Stimulated activated effector memory CD8-positive, alpha-beta T cell treated with anti-CD3 and anti-CD28 coated beads, Interleukin-12 subunit alpha, Interleukin-12 subunit beta, amount 100 ng/mL, for 72 hours (primary cell): ENCODE measurements at places on chromosomes 7 and 10.

DNA sequence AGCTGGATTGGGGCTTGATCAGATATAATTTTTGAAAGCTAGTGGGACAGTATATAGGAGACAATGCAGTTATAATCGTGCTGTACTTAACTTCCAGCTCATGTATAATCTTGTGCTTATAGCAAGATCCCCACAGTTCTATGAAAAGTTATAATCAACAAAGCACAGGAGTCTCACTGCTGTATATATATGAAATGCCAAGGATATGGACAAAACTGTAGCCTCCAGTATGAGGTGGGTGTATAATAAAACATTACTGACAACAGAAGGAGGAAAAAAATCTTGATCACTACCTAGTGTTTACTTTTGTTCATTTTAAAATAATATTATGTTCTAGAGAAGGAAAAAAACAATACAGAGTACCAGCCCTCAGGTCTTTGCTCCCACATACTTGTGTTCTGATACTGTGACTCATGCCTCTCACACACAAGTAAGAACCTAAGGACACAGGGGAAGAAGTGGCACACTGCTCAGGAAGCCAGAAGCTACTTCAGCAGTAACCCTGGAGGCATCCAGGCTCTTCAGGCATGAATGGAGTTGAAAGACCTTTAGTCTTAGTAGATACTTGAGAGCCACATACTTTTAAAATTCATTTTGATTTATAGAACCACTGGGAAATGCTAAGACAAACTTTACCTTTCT, 265.7 kb upstream of the IMMP2L start:
- no peak for DNase-seq

DNA sequence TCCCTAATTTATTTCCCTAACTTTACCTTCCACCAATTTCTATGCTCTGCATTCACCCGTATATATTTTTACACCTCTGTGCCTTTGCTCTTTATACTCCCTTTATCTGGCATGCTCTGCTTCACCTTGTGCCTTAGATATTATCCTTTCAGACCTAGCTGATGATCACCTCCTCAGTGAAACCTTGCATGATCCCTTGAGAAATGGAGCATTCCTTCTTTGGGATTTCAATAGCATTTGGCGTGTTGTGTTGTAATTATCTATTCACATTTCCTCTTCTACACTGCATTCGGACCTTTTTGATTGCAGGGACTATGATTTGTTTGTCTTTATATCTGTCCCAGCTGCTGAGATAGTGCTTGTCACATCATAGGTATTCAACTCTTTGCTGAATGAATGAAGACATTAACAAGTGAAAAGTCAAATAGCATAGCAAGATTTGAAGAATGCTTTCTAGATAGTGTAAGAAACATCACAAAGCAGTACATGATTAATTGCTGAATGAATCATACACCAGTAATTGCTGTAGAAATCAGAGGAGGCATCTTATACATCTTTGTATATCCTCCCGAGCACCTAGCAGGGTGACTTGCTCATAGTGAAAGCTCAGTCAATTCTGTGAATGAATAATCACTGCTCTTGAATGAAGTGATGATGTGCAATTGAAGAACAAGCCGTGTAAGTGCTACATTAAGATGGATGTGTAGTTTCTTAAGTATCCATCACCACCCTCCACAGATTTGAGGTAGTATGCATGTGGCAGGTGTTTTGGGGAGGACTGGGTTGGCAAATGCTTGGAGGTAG, 2.0 kb upstream of the TM9SF3 start:
- peak; percentile 60 for DNase-seq

DNA sequence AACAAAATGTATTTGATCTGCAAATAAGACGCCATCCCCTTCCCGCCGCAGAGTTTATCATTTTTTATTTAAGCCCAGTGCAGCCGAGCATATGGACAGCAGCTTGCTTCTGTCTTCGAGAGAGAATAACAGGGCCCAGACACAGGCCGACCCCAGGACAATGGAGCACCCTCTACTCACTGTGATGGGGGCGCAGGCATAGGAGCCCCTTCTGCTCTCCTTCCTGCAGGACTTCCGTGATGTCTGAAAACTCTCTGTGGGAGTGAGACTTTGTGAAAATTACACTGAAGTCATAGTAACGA, 134.8 kb downstream of the OAT start:
- no peak for DNase-seq

DNA sequence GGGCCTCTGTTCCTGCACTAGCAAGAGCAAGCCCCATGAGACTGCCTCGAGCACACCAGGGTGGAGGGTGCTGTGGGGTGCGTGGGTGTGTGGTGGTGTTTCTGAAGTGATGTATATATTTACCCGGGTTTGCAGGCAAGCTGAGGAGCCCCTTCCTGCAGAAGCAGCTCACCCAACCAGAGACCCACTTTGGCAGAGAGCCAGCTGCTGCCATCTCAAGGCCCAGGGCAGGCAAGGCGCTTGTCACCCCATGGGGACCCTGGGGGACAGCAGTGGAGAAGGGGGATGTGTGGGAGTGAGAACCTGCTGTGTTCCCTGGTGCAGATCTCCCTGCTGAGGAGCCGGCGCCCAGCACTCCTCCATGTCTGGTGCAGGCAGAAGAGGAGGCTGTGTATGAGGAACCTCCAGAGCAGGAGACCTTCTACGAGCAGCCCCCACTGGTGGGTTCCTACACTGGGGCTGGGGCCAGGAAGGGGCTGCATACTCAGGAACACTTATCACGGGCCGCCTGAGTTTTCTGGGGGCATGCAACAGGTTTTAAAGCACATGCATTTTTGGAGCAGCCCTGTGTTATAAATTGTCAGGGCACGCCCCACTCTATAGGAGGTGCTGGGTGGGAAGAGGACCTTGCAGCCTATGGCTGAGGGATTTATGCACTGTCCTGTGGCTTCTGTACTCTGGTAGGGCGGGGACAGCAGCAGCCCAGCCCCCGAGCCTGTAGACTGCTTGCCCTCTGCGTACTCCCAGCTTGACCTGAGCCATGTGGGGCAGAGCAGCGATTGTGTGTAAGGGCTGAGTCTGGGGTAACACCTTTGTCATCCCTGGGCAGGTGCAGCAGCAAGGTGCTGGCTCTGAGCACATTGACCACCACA, 5.9 kb downstream of the PGAM2 start:
- DNase-seq, result no peak
